ENCODE measurements at places on chromosomes 3 and 15. TPM values are rescaled to one million over a fixed set of nuclear protein-coding genes. Genes with fewer than 3 reads are reported as not detected.

DNA sequence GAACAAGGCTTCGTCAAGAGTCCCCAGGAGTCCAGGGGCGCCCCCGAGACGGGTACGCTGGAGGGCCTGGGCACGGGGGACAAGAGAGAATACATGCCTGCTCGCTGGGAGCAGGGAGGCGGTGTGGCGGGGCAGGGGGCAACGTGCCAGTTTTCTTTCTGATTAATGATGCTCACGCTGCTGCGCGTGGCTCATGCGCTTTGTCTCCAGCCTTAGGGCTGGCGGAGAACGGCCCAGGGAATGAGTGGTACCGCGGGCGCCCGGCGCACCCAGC lies 408 bp upstream of the ARPP21 start:
- no peak for DNase-seq

DNA sequence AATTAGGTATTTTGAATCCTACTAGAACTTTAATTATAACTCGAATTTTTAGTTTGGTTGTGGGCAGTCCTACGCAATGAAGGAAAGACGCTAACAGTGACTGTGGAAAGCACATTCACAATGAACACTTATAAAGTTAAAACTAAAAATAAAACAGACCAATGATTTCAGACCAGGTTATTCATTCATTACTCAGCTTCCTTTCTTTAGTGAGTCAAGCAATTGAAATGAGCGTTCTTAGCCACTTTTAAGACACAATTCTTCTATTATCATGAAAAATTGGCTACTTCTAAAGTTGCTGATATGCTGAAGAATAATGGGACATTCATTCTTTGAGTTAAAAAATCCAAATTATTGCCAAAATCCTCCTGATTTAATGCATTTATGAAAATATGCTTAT lies 66.0 kb upstream of the CMSS1 start:
- no peak for DNase-seq

DNA sequence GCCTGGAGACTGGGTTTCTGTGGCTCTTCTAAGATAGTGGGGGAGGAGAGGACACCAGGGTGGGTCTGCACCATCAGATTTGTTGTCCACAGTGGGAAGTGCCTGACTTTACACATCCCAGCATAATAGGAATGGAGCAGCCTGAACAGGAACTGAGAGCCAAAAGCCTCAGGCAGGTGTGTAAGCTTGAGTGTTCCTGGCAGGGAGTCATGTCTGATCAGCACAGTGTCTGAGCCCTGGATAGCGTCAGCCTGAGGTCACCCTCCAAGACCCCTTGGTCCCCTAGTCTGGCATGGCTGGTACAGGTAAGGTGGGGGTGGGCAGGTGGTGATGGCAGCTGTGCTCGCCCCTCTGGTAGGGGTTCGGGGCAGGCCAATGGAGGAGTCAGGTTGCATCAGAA lies 20.2 kb downstream of the INSYN1 start:
- DNase-seq = no peak

GRCh38 chr15:69170597-69170996 lies 10.2 kb downstream of the GLCE start:
- peak; percentile 47 for DNase-seq

Gene PGBD4
- 1.5 TPM for total RNA-seq

DNA sequence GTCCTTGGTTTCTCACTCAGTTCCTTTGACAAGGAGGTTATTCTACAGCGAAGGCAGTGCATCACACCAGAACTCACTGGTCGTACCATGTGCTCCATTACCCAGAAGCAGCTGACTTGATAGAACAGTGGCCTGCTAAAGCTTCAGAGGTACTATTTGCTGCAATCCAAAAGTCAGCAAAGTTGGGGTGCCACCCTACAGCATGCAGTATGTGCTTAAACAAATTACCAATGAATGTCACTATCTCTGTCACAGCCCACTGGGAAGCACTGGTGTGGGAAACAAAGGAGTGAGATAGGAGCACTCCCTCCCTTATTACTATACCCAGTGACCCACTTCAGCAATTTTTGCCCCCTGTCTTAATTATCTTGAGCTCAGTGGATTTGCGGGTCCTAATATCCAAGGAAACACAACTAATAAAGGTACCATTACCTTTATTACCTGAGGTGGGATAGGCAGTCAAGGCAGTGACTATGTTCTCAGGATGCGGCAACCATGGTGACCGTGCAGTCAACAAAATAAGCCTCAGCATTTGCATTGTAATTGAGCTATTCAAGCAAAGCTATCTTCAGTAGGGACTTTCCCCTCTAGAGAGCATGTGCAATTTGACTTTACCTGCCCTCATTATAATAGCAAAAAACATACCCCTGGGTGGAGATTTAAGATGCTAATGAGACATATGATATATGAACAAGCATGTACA lies 199.4 kb downstream of the OCA2 start:
- DNase-seq = no peak

All from lung (tissue), 17 donors.